Activated naive CD8-positive, alpha-beta T cell treated with anti-CD3 and anti-CD28 coated beads, Interleukin-2, amount 10 ng/mL, durations not matched to agents 7 days and 5 days (primary cell): ENCODE measurements at places on chromosomes 12 and 14. TPM values are rescaled to one million over a fixed set of nuclear protein-coding genes. Genes with fewer than 3 reads are reported as not detected.

DNA sequence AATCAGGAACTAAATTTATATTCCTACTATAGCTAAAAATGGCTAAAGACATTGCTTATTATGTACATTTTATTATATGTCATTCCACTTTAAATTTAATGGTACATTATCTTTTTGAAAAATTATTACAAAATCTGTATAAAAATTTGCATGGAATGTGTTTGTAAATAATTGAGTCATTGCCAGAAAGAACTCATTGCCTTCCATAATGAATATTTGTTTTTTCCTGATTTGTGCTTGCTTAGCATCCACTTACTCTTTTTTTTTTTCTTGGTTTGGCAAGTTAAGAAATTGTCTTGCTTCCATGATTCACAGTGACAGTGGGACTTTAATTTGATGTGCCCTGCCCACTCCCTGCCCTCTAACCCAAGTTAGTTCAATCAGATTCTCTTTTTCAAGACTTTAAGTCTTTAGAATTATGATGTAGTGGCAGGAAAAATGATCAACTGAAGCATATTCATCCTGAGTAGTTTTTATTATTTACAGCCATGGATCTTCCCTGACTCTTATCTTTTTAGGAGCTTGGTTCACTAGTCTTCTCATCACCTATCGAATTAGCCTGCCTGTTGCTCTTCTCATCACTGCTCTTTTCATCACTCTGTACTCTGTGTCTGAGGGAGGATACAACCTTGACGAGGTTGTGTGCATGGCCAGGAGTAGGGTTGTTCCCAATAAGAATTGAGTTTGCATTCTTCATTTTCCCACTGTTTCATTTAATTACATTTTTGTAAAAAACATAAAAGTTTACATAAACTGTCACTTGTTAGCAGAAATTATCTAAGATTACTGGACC is 442.0 kb downstream of the BTG1 start:
- H3K27ac ChIP-seq, result no peak overlapping the region

DNA sequence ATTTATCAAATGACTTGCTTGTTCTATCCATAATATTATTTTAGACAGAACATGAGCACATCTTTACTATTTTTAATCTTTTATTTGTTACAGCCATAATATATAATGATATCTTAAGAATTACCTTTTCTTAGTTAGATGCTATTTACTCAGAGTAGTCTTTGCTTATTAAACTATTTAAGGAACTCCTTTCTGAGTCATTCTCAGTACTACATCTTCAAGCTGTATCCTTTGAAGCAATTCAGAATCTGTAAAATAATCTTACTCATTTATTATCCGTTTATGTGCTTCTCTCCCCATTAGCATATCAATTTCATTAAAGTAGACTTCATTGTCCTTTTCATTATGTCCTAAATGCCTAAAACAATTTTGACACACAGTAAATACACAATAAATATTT is 240.4 kb upstream of the FAR2 start:
- H3K4me1 ChIP-seq, result no peaks in the 10 kb centered on the region
- no peak overlapping the region for H3K4me3 ChIP-seq
- peaks cover 1% of the 10 kb centered on the region for H3K27me3 ChIP-seq

DNA sequence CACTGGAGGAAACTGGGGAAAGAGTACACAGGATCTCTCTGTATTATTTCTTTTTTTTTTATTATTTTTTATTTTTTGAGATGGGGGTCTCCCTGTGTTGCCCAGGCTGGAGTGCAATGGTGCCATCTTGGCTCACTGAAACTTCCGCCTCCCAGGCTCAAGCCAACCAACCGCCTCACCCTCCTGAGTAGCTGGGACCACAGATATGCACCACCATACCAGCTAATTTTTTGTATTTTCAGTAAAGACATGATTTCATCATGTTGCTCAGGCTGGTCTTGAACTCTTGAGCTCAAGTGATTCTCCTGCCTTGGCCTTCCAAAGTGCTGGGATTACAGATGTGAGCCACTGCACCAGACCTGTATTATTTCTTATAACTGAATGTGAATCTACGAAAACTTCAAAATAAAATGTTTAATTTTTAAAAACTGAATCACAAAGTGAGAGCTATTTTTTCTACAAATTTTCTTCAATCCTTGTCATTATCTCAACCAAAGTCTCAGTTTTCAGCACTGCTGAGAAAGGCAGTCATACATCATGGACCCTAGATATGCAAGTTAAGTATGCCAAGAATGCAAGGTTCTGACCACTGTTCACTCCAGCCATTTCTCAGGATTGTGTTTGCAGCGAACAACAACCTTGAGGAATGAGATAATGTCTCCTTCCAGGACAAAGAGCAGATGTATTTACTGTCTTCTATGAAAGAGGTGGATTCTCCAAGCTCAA is 2.4 kb downstream of the EAPP start:
- peaks cover 14% of the 10 kb centered on the region for H3K4me1 ChIP-seq
- H3K27ac ChIP-seq, result no peak overlapping the region

DNA sequence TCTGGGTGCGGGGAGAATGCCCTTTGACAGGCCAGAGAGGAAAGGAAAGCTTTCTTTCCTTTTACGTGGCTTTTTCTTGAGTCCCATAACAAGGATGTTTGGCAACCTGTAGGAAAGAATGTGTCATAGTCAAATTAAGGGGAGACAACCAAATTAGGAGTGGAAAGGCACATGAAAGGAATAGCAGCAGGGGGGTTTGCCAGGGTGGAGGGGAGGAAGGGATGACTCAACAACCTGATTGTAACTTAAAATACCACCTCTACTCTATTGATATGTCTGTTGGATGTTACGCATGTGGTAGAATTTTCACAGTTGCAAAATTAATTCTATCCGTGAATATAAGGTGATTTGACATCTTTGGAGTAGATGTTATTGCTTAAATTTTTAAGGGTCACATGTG is 28.5 kb upstream of the MYBPC1 start:
- H3K36me3 ChIP-seq, result no peaks in the 10 kb centered on the region
- H3K4me3 ChIP-seq, result no peak overlapping the region
- peaks cover 2% of the 10 kb centered on the region for H3K27me3 ChIP-seq
- no peak for DNase-seq
- no peak overlapping the region for H3K27ac ChIP-seq

- H3K4me3 ChIP-seq, result no peak overlapping the region
- no peaks in the 10 kb centered on the region for H3K36me3 ChIP-seq
- DNase-seq, result no peak
- H3K27me3 ChIP-seq, result no peaks in the 10 kb centered on the region
Observed at GRCh38 chr14:36755756-36756155, 94.1 kb downstream of the PAX9 start.

DNA sequence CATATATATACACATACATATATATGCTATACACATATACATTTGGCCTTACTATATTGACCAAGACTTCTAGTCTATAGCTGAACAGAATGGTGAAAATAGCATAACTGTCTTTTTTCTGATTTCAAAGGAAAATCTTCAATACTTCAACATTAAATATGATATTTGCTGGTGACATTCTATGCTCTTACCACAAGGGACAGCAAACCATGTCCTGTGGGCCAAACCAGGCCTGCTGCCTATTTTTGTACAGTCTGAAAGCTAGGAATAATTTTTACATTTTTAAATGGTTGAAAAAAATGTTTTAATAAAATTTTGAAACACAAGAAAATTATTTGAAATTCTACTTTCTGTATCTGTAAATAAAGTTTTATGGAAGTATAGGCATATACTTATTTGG is 63.6 kb downstream of the EML5 start:
- no peaks in the 10 kb centered on the region for H3K36me3 ChIP-seq
- H3K4me1 ChIP-seq, result no peaks in the 10 kb centered on the region
- H3K4me3 ChIP-seq, result no peak overlapping the region
- no peaks in the 10 kb centered on the region for H3K27me3 ChIP-seq

The SLC41A2 gene
- 0.54 TPM for total RNA-seq
